Esophagus mucosa (tissue), 1 donor: ENCODE measurements at places on chromosomes 3 and 15.

GRCh38 chr15:40695469-40695890, 506 bp downstream of the RAD51 start:
- peak; percentile 27 for ATAC-seq

- ATAC-seq: peak; percentile 86
Observed at GRCh38 chr3:129626744-129627349, 20.4 kb upstream of the PLXND1 start.

DNA sequence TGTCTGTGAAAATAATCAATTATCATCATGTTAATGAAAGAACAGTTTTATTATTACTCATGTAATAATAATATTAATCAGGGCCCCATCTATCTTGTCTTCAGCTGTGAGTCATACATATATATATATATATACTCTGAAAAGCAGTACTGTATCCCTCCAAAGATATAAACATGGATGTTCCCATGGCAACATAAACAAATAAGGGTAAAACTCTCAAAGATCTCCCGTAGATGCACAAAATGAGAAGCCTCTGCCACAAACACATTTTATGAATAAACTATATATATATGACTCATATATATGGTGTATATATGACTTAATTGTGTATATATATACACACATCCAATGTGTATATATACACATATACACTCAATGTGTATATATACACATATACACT, 163.8 kb upstream of the ARHGEF26 start:
- ATAC-seq: no peak

- no peak for ATAC-seq
Observed at GRCh38 chr3:11651900-11652299, 8.2 kb upstream of the VGLL4 start.

GRCh38 chr3:132362329-132362728, 45.1 kb downstream of the ACP3 start:
- no peak for ATAC-seq

DNA sequence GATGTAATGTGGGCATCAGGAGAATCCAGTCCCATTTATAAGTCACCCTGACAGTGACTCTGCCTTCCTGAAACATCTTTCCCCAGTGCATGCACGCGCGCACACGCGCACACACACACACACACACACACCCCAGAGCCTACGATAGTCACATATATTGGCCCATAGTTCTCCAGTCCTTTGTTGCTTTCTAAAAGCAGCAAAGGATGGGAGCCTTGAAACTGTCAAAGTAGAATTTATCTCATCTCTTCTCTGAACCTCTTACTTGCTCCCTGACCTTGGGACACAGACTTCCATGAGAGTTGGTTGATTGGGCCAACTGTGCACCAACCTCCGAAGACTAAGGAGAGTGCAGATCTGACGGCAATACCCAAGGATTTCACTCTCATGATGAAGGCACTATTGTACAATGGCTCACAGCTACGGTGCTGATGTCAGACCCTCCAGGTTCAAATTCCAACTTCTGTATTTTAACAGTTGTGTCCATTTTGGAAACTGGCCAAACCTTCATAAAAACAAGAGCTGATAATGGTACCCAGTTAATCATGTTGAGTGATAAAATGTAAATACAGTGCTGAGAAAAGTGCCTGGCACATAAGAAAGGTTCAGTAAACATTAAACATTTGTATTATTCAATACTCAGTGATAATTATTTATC, 8.3 kb downstream of the CPA3 start:
- no peak for ATAC-seq

DNA sequence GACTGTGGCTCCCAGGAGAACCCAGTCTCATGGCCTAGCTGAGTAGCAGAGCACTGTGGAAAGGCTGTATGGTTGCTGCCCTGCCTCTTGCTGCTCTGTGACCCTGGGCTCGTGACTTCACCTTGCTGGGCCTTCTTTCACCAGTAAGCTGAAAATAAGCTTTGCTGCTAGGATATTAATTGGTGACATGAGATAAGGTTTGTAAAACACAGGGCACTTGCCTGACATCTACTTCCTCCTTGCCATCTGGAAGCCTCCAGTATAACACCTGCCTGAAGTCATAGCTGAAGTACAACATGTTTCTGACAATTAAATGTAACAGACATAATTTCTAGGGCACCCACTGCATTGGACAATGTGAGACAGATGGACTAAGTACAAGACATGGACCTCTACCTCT, 53.6 kb downstream of the CLEC3B start:
- peak; percentile 11 for ATAC-seq

GRCh38 chr3:117355566-117355965, 646.0 kb downstream of the TUSC7 start:
- ATAC-seq: no peak

DNA sequence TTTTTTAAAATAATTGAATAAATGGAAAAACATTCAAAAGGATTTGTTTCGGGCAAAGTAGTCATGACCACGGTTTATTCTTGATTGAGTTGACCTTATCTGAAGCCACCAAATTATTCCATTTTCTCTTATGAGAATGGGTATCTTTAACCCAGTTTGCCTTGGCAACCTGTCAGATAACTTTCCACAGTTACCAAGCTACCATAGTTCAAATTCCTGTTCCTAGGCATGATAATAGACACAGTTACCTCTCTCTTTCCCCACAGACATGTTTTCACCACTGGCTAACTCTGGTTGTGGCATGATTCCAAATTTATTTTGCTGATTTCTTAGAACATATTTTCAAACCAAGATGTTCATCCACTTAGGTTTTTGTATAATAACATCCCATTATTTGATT, 84.9 kb downstream of the NECTIN3 start:
- ATAC-seq: no peak

GRCh38 chr3:42161050-42161935, 70.1 kb downstream of the TRAK1 start:
- no peak for ATAC-seq

DNA sequence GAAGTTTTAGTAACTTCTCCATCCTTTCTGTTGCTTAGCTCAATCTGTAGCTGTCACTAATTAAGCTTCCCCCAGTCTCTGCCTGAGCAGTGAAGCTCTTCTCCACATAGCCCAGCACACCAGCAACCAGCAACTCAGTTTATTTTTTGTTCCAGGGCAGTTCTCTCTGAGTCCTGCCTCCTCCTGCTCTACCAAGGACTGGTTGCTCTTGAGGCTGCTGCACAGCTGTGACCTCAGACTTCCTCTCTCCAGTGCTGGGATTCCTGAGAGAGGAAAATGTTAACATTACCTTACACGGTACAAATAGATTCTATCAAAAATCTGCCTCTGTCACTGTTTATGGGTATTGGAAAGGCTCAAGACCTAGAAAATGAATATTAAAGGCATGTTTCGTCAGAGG, 294.7 kb downstream of the OXSM start:
- ATAC-seq: no peak
